NCI-H446 (cell line): ENCODE measurements at places on chromosomes 4 and X.

GRCh38 chrX:115616943-115617563 is 56.1 kb downstream of the PLS3 start:
- DNase-seq: no peak

GRCh38 chr4:183729430-183730328 is 70.6 kb downstream of the TRAPPC11 start:
- DNase-seq: no peak

DNA sequence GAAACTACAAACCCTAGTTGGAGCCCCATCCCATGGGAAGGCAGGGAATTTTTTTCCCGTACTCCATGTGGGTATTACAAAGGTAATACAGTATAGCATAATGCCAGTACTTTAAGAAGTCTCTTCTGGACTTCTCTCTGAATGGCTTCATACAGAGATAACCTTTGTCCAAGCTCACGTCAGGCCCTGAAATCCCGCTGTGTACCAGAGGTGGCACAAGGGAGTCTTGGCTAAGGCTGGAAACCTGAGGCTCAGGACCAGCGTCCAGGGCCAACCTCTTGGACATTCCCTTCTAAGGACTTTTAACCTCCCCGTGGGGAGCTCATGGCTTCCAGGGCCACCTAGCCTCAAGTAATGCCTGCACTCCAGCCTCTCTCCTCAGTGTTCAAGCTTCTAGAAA is 338.9 kb upstream of the FAM241A start:
- no peak for DNase-seq

DNA sequence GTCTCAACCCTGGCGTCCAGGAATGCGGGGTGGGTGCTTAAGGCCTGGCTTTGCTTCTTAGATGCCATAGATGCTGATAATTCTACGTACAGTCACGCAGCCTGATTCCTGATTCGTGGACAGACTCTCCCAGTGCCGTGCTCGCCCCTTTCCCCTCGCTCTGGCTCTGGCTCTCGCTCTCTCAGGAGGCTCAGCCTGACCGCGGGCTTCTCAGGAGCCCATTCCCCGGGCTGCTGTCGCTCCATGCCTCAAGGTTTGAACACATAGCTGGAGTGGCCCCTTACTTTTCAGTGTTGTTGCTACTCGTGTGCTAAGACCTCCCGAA is 59.2 kb upstream of the ZC4H2 start:
- no peak for DNase-seq

GRCh38 chr4:14636563-14636962 is 365.7 kb upstream of the CPEB2 start:
- DNase-seq: no peak

DNA sequence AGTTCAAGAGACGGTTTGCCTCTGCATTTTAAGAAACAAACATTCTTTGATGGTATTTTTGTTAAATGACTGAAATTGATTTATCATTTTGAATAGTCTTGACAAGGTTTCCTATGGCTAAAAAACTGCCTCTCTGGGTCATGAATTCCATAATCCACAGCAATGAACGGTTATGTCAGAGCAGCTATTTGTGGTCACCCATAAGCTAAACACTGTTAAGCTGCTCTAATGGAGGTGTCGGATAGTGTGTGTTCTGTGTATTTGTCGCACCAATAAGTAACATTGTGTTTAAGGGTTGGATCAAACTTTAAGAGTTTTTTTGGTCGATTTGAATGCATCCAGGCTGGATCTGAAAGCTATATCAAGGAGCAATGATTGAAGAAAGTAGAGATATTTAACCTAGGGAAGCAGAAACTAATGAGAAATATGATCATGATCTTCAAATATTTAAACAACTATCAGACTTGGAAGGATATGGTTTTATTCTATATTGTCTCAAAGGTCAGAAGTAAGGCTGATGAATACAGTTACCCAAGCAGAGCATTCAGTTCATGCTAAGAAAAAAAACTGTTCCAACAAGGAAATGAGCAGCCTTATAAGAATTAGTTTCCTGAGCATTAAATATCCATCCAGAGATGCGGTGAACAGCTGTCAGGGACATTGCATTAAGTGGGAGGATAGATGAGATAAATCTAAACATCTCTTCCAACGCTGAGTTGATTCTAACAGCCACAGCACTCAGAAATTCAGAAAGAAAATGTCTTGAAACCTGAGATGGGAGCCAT is 232.3 kb upstream of the RPS6KA3 start:
- DNase-seq: no peak
